Dermis microvascular lymphatic vessel endothelial cell (primary cell): ENCODE measurements at places on chromosomes 6 and 20. TPM values are rescaled to one million over a fixed set of nuclear protein-coding genes. Genes with fewer than 3 reads are reported as not detected.

The DSP gene
- 42.4 and 88.0 TPM in 2 replicates for total RNA-seq

The OR2H1 gene
- under 0.01 TPM in 1 of 2 replicates, not detected in the other for total RNA-seq

The COL19A1 gene
- total RNA-seq: under 0.01 TPM in 1 of 2 replicates, not detected in the other

The OR12D3 gene
- not detected in 2 replicates for total RNA-seq

The C6orf58 gene
- total RNA-seq: 0.13 and 0.26 TPM in 2 replicates
